CD4-positive, alpha-beta T cell treated with Interleukin-4 for 4 hours (primary cell): ENCODE measurements at places on chromosomes 1 and 21.

- peak; percentile 3 for DNase-seq
Observed at GRCh38 chr21:39867198-39867650, at the start of gene PCP4. Gene PCP4 (plus strand): TSS chr21:39867438. CDS start chr21:39867502, 64 bp downstream.

DNA sequence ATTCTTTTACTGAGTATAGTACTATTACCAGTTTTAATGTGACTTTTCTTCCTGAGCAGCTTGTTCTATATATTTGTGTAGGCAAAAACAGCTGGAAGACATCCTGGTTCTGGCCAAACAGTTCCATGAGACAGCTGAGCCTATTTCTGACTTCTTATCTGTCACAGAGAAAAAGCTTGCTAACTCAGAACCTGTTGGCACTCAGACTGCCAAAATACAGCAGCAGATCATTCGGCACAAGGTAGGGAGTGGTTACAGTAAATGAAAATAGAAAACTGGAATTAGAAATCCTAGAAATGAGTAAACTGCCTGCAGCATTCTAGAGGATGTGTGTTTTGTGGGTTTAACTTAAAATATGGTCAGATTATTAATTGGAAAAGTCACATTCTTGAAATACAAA, 64.1 kb upstream of the BMP8A start:
- no peak for DNase-seq

DNA sequence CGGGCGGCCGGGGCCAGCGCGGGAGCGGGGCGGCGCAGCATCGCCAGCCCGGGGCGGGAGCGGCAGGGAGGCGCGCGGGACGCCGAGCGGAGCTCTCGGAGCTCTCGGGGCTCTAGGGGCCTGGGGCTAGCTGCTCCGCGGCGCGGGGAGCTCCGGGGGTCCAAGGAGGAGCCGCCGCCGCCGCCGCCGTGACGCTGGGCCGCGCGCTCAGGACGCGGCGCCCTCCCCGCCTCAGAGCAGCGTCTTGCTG, 147 bp downstream of the CLSTN1 start:
- no peak for DNase-seq

- DNase-seq, result no peak
Observed at GRCh38 chr1:232503497-232503896, 126.4 kb downstream of the SIPA1L2 start.

GRCh38 chr1:214467078-214467585, 84.3 kb downstream of the PTPN14 start:
- no peak for DNase-seq

DNA sequence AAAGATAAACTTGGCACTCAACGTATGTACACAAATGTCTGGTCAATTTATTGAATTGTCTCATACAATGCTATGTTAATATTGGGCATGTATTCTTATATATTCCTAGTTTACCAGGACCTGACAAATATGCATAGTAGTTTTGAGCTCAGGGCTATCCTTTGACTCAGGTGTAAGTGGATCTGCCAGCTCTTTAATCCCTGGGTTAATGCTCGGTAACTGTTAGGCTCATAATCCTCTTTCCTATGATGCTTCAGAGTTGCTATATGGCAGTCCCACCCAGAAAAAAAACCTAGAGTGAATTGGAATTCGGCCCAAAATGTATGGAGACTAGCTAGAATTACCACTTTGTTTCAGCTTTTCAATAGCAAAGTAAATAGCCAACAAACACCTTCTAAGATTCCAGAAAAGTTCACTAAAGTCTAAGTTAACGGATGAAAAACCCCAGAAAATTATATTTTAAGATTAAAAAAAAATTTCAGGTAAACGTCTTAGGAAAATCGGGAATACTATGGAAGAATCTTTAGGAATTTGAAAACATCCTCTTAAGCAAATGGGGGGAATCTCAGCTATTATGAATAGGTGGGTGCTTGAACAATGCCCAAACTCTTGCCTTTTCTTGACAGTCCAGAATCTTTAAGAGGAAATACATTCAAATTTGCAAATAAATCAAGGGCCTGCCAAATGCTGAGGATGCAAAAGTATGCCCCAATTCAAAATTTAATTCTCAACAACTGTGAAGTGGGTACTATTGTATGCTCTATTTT, 10.9 kb downstream of the H3-3A start:
- no peak for DNase-seq

GRCh38 chr1:85935234-85935633, 221.3 kb downstream of the COL24A1 start:
- DNase-seq, result no peak
